NCI-H1092 (cell line): ENCODE measurements at places on chromosomes 12 and 14.

- DNase-seq, result no peak
These were observed 131.4 kb downstream of the BBS10 start for GRCh38 chr12:76216585-76217472.

GRCh38 chr14:32403688-32404087, 74.6 kb downstream of the AKAP6 start:
- no peak for DNase-seq

DNA sequence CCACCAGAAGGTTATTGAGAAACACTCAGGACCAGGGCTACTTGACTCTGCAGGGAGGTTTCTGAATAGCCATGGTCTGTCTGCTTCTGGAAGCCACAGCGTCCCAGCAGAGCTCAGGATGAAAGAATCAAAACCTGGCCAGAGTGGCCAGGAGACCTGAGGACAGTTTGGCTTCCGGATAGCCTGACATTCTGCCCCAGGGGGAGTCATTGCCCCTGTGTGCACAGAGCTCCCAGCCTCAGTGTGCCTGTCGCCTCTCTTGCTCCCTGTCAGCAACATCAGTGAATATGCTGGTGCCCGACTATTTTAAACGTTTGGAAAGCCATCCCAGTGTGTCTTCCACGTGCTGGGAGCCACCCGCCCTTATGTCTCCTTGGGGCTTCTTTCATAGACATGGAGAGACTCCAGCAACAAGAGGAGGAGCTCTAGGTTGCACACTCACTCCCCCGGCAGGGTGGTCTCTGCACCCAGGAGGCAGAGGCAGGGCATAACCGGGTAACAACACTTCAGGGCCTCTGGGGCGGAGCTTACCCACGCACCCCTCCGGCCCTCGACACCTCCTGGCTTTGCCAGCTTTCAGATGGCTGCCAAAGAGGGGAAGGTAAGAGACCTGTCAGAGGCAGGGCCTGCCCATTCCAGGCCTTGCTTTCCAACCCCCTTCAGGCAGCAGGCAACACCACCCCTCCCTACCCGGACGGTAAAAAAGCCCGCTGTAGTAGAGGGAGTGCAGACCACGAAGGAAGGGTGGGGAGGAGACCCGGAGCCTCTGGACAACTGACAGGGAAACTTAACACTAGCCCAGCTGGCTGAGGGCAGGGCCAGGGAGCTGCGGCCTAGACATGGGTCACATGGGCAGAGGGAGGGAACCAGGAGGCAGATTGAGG, 19.0 kb upstream of the SLC6A12 start:
- DNase-seq, result peak; percentile 75

DNA sequence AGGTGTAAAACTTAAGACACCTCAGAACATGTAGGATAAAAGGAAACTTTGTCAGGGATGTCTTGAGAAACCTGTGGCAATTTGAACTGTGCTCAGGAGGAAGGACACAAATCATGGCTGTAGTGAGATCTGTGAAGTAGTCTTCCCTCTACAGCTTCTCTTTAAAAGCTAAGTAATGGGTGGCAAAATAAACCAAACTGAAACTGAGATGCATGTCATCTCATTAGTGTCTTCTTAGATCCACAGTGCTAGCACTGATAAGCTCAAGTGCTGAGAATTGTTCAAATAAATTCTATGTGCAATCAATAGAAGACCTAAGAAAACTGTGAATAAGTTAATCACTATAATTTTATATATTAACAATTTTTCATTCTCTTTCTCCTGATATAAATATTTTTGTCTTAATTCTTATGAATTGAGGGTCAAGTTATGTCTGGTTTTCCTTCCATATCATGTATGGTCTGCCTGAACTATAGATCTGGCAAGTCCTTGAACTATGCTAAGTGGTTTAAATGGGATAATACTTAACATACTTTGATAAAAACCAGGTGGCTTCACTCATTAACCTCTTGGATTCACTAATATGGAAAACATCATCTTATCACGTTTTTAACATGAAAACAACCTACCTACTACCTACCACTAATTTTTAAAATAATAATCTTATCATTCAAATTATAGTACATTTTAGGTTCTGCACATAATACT, 27.2 kb downstream of the SYT1 start:
- no peak for DNase-seq

- no peak for DNase-seq
These were observed 5.7 kb downstream of the FAM177A1 start for GRCh38 chr14:35051796-35052195.

GRCh38 chr12:114936148-114937079, 252.4 kb upstream of the TBX3 start:
- DNase-seq, result no peak

DNA sequence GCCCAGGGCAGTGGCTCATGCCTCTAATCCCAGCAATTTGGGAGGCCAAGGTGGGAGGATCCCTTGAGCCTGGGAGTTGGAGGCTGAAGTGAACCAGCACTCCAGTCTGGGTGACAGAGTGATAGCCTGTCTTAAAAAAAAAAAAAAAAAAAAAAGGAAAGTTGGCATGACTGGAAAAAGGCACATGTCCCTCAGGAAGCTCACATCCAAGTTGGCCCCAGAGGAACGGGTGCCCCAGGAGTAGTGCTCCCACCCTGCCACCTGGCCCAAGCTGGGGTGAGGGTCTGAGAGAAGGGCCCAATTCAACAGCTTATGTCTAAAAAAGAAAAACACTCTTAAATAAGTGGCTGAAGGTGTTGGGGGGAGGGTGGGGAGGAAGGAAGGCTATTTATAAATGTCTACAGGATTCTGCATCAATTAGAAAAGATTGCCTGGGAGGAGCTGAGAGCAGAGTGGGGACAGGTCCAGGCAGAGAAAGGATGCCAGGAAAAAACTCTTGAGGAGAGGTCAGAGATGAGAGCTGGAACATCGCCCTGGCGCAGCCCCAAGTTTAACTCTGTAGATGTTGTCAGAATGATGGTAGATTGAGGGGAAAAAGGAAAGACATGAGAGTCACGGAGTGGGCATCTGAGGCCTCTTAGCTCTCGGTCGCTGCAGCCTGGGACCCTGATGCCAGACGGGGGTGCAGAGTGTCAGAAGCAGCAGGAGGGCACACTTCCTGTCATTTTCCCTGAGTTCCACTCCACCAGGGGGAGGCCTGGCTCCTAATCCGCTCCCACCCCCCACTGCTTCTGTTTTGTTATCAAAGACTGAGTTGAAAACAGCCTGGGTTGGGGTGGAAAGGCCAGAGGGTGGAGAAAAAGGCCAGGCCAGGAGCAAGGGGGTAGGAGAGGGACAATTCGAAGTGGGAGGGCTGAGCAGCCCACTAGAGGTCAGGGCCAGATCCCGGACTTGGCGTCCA, 7.3 kb downstream of the SPRYD3 start:
- no peak for DNase-seq

- DNase-seq, result no peak
These were observed 1.0 kb downstream of the SOS2 start for GRCh38 chr14:50230401-50230700.

- no peak for DNase-seq
These were observed 8.4 kb upstream of the ACVRL1 start for GRCh38 chr12:51898937-51899336.

GRCh38 chr14:68978172-68978911, 760 bp downstream of the ACTN1 start:
- peak; percentile 43 for DNase-seq

GRCh38 chr12:76080017-76080728, 4.3 kb downstream of the NAP1L1 start:
- peak; percentile 11 for DNase-seq

DNA sequence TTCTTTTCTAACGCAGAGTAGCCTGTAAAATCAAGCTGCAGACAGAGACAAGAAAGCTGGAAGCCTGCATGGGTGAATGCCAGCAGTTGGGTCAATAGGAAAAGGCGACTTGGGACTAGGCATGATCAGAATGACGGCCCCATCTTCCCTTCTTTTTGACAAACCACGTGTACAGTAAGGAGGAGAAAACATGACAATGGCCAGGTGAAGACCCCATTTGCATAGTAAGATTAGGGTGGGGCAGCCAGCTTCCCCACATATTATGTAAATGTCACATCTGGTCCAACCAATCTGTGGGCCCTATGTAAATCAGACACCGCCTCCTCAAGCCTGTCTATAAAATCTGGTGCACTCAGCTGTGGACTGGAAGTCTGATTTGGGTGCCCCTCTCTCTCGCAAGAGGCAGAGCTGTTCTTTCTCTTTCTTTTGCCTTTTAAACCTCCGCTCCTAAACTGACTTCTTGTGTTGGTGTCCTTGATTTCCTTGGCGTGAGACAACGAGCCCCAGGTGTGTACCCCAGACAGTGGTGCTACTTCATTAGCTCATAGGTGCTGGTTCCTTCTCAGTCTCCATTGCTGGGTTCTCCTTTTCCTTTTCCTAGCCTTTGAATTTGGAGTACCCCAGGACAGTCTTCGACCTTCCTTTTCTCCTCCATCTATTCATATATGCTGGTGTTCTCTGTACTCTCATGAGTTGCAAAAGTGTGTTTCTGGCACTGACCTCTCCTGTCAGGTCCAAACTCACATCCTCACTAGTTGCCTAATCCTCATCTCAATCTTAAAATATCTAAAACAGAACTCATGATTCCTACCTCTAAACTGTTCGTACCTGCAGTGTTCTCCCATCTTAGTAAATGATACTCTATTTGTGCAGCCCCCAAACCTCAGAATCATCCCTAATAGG, 9.4 kb upstream of the DHRS7 start:
- no peak for DNase-seq

DNA sequence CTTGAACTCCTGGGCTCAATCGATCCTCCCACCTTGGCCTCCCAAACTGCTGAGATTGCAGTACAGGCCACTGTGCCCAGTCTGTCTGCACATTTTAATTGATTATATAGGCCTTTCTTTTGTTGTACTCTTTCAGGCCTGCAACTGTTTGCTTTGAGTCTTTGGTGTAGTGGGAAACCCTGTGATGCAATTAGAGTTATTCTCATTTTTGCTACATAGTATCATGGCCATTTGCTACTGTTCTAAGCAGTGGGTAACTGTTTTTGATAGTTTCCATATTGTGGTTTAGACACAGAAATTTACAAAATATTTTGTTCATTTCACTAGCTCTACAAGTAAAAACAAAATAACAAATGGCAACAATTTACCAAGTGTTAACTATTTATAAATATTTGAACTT, 6.3 kb upstream of the TUBA1B start:
- DNase-seq, result no peak

- DNase-seq, result no peak
These were observed 38.7 kb downstream of the FAR2 start for GRCh38 chr12:29187756-29188155.

DNA sequence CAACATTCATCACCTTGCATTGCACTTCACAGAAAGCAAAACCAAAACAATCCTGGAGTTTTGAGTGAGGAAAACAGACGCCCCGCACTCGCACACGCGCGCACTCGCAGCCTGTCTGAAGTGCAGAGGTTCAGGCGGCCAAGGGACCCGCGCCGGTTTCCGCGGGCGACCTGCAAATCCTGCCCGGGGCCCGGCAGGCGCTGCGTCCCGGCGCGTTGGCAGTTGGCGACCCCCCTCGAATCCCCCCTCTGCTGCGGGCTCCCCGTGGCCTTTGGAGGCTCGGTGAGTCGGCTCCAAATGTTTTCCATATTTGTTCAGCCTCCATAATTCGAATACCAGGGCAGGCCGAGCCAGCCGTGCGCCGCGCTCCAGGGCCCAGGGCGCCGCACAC, at the start of gene SSPN:
Gene SSPN, plus strand, starts transcription at position 324 of the 391 bp plus-strand sequence. CDS start 100 bp downstream, outside the sequence.
- no peak for DNase-seq

- DNase-seq, result no peak
These were observed 397.1 kb downstream of the NOVA1 start for GRCh38 chr14:26200687-26201086.

- no peak for DNase-seq
These were observed 18.9 kb downstream of the ALDH2 start for GRCh38 chr12:111785651-111786050.

- DNase-seq, result no peak
These were observed 893.1 kb downstream of the TMEM121 start for GRCh38 chr14:106419376-106419965.

DNA sequence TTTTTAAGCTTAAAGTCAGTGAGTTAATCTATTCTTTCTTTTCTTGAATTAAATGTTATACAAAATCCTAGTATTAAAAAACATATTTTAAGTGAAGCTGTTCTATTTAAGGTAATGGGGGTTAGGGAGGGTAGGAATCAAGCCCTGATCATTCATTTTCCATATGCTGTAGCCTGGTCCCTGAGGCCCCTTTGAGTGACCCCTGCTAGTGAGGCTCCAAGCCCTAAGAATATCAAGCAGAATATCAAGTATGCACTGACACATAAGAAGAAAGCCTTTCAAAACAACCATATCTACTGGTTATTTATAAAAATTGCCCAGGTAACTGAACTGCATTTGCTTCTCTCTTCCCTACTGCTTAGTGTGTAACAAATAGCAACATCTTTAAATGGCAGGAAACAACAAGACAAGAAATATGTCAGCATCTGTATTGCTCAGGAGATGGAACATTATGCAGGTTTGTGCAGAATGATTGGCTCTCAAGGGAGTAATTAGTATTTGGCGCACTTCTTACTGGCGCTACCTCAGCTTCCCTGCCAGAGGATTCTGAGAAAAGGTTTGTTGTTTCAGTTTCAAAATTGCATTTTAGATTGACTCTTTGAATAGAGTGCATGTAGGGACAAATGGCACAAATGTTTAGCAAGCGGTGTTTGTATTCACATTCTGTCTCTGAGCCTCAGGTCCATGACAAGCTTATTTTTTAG, 223.0 kb downstream of the DUSP6 start:
- DNase-seq, result no peak

GRCh38 chr12:43638806-43639205, 86.8 kb upstream of the ADAMTS20 start:
- DNase-seq, result no peak

GRCh38 chr12:124381456-124382296, 86.8 kb downstream of the RFLNA start:
- no peak for DNase-seq

- DNase-seq, result no peak
These were observed 46.0 kb downstream of the SH2B3 start for GRCh38 chr12:111451649-111452129.

DNA sequence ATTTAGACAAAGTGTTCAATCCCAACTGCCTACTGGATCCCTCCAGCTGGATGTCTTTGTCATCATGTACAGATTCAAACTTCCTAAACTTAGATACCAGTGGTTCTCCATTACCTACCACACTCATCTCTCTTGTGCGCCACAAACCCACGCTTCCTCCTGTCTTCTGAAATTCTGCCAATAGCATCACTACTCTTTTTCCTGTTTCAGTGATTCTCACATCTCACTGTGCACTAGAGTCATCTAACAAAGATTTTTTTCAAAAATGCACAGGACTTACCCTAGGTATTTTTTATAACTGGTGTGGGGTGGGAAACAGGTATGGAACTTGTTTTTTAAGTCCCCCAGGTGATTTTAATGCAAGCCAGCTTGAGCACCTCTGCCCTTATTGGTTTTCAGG, 5.9 kb downstream of the PSMB5 start:
- DNase-seq, result no peak

GRCh38 chr12:65584016-65584415, 240.3 kb upstream of the HMGA2 start:
- no peak for DNase-seq

DNA sequence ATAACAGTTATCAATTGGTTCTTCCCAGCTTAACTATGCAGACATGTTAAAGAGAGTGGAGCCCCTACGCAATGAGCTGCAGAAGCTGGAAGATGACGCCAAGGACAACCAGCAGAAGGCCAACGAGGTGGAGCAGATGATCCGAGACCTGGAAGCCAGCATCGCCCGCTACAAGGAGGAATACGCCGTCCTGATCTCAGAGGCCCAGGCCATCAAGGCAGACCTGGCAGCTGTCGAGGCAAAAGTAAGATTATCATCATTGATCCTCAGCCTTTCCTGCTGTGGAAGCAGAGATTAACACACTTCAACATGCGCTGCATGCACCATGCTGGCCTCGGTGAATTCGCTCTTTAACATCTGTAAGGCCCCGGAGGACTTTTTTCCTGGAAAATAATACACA, 53.6 kb downstream of the HSP90AA1 start:
- DNase-seq, result no peak
